Epithelial cell of esophagus (primary cell): ENCODE measurements at places on chromosomes 7 and 10.

DNA sequence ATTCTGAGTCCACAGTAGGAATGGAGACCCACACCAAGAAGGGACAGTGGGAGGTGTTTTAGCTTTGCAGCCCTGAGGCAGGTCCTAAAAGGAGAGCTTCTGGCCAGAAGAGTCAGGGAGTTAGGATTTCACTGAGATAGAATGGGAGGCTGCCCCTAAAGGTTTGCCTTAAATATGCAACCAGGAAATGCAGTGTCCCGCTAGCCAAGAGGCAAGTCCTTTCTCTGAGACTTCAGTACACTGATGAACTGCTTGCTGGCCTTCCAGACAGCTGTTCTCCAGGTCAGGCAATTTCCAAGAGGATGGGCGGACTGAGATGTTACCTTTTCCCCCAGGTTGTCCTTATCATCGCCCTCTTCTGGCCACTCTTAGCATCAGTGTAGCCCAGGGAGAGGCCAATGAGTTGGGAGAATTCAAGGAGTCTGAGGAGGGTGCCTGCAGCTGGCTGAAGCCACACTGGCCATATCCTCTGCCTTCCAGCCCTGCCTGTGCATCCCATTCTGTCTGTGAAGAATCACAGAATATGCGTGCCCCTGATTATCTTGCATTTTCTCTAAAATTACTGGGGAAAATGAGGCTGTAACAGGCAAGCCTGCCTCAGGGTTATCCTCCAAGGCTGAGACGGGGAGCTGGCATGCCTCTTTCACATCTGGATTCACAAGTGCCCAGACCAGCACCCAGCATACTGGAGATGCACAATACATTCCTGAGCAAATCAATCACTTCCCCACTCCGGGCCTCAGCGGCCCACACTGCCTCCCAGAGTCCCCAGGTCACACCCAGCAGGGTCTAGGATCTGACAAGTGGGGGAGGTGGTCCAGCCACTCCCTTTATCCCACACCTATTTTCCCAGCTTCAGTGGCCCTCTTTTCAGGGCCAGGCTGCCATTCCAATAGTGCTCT lies 2.4 kb downstream of the TLL2 start:
- DNase-seq, result peak; percentile 63

DNA sequence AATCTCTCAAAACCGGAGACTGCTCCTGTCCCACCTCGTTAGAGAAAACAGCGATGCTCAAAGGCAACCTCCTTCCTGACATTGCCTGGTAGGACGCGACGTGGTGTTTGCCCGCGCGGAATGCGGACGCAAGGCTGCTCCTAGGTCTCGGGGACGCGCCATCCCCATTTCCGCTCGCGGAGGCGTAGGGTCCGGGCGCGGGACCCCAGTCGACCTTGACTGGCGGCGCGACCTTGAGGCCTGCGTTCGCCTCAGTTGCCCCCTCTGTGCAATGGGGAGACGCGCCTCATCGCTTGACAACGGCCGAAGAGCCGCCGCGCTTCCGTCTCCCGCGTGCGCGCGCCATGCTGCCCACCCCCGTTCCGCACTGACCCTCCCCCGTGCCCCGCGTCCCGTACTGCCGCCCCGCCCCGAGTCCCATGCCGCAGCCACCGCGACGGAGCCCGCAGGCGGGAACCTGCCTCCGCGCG lies 412 bp upstream of the PPIA start:
- DNase-seq, result peak; percentile 47

DNA sequence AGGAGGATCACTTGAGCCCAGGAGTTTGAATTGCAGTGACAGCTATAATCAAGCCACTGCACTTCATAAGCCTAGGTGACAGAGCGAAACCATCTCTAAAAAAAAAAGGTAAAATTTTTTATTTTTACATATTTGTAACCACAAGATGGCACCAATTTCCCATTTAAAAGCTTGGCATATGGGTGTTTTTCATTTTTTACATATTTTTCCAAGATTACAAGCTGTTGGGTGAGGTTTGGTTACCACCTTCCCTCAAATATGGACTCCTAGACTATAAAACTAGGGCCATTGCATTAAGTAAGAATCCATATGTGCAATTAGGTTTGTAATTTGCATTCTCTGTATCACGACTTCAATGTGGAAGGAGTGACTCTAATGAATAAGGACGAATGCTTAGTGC lies 129.3 kb upstream of the ACBD5 start:
- DNase-seq, result peak; percentile 25

GRCh38 chr7:158824028-158824427 lies 5.3 kb downstream of the ESYT2 start:
- no peak for DNase-seq

DNA sequence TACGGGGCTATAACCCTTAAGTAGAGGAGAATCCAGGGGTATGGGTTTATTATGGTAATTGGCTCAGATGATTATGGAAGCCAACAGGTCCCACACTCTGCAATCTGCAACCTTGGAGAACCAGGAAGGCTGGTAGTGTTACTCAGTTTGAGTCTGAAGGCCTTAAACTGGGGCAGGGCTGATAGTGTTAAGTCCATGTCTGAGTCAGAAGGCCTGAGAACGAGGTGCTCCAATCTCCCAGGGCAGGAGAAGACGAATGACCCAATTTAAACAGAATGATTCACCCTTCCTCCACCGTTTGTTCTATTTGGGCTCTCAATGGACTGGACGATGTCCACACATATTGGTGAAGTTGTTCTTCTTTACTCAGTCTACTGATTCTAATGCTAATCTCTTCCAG lies 244.5 kb upstream of the PTER start:
- peak; percentile 30 for DNase-seq

- no peak for DNase-seq
Measured at GRCh38 chr7:50367100-50367499, 62.6 kb downstream of the IKZF1 start.

DNA sequence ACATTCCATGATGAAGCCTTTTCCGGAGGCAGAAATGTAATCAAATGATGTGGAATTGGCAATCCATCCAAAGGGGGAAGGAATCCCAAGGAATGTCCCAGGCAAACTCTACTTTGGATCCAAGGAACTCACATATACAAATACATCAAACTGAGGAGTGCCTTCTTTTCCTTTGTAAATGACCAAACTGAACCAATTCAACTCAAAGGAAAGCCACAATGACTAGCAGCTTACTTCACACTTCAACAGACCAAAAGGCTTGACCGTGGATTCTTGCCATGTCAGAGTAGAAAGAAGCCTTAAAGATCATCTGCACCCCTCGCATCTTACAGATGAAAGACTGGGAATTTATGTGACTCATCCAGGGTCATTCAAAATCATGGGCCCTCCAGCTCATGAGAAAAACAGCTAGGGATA lies 79.7 kb upstream of the MACROH2A2 start:
- no peak for DNase-seq

- no peak for DNase-seq
Measured at GRCh38 chr7:12963435-12963834, 276.0 kb downstream of the ARL4A start.

GRCh38 chr7:105718511-105718925 lies 137.2 kb upstream of the EFCAB10 start:
- no peak for DNase-seq

DNA sequence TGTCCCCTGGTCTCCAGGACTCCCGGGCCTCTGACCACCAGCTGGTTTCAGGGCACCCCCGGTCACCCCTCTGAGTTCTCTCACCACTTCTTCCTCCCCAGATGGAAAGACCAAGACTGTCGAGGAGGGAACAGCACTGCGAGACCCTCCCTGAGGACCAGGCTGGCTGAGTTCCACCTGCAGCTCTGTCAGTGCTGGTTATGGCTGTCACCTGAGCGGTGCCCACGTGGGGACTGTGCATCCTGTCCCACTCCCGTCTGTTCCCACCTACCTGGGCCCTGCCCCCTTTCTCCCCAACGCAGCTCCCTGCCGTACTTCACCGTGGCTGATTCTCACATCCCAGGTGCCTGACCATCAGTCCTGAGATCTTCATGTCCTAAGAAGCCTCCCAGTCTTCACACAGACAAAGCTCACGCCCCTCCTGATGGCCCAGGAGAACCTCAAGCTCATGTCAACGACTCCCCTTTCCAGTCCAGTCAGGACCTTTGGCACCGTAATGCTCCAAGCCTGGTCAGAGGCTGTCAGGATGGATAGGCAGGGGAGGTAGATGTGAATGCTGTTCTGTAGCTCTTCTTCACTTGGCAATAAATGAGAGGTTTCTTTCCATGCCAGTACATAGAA lies 159.7 kb downstream of the USP6NL start:
- no peak for DNase-seq

DNA sequence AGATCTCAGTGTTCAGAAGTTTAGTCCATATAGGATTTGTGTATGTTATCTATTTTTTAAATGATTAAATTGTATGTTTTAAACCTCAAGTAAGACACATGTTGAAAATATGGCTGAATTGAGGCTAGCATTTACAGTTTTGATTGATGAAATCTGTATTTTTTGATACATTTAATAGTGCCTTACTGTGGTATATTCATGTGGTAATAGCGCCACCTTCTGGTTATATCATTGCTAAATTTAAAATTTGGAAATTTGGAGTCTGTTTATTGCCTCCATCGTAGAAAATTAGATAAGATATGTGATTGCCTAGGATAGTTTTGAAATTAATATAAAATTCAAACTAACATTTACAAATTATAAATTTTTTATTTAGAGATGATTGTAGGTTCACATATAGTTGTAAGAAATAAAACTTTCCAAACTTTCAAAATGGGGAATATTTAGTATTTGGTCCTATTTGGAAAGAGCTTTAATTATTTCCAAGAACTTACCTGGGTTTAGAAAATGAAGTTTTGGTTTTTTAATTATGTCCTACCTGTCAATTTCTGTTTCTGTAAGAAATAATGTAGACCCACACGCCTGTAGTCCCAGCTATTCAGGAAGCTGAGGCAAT lies 19.1 kb upstream of the ARMS2 start:
- DNase-seq, result peak; percentile 52

GRCh38 chr7:39958038-39958437 lies 8.0 kb downstream of the CDK13 start:
- DNase-seq, result no peak

- DNase-seq, result peak; percentile 96
Measured at GRCh38 chr10:117653170-117653515, 110.6 kb downstream of the EMX2 start.
